Left ventricle myocardium inferior (tissue), 1 donor: ENCODE measurements at places on chromosomes 16 and 17. TPM values are rescaled to one million over a fixed set of nuclear protein-coding genes. Genes with fewer than 3 reads are reported as not detected.

Gene PLD2
- 11.2 TPM for total RNA-seq

Gene NHLRC4
- 0.11 TPM for total RNA-seq

- H3K4me1 ChIP-seq = peaks cover 30% of the 10 kb centered on the region
- no peaks in the 10 kb centered on the region for H3K27me3 ChIP-seq
- no peak overlapping the region for H3K4me3 ChIP-seq
- no peak overlapping the region for H3K27ac ChIP-seq
- peaks cover 36% of the 10 kb centered on the region for H3K36me3 ChIP-seq
Observed at GRCh38 chr16:88653596-88654362, 2.9 kb upstream of the CYBA start.

- no peak overlapping the region for H3K4me3 ChIP-seq
- H3K36me3 ChIP-seq = peaks cover 15% of the 10 kb centered on the region
- H3K27me3 ChIP-seq = no peaks in the 10 kb centered on the region
- peak overlapping the region; percentile 3 for H3K27ac ChIP-seq
Observed at GRCh38 chr17:66689221-66689620, 145.7 kb upstream of the CACNG5 start.

Gene CCL5
- total RNA-seq = 0.60 TPM

Gene MAF
- 11.5 TPM for total RNA-seq

DNA sequence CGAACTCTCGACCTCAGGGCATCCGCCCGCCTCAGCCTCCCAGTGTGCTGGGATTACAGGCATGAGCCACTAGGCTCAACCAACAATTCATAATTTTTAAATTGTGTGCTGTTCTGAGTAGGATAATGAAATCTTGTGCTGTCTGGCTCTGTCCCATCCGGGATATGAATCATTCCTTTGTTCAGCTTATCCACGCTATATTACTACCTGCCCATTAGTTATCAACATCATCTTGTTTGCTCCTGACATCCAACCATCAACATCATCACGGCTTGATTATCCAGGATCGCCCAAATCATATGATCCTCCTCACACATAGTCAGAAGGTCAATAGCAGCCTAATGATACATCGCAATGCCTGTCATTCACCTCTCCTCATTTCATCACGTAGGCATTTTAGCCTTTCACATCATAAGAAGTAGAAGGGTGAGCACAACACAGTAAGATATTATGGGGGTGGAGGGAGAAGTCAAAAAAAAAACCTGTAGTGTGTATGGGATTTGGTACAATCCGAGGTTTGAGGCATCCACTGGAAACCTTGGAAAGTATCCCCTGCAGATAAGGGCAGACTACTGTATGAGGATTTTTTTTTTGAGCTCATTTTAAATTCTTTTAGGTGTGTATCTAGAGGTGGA is 77.0 kb upstream of the SIAH1 start:
- no peak overlapping the region for H3K4me3 ChIP-seq
- no peaks in the 10 kb centered on the region for H3K4me1 ChIP-seq
- no peak overlapping the region for H3K27ac ChIP-seq
- no peak for DNase-seq
- H3K36me3 ChIP-seq = no peaks in the 10 kb centered on the region

DNA sequence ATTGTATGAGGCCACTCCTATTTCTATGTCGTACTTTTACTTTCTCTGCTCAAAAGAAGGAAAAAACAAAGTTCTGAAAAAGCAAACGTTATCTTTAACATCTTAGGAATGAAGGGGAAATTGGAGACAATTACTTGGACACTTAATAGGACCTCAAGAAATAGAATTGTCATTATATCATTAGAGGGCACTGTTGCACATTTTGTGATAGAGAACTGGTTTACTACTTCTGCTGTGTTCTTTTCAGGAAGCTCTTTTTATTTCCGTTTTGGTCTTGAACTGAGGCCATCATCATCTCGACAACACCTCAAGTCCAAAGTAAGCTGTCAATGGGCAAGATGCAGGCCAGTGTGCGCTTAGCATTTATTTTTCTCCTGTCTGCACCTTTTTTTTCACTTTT is 14.6 kb downstream of the COG4 start:
- DNase-seq = no peak
- H3K4me1 ChIP-seq = no peaks in the 10 kb centered on the region
- H3K4me3 ChIP-seq = no peak overlapping the region
- peaks cover 90% of the 10 kb centered on the region for H3K36me3 ChIP-seq
- peak overlapping the region; percentile 12 for H3K27ac ChIP-seq
